Cortex of kidney (tissue), 1 donor: ENCODE measurements at places on chromosomes 4 and X.

GRCh38 chrX:38277802-38278201 lies 49.5 kb downstream of the RPGR start:
- DNase-seq = no peak

- DNase-seq = no peak
Observed at GRCh38 chr4:177517862-177518261, 75.6 kb upstream of the AGA start.

GRCh38 chr4:173024203-173024602 lies 144.4 kb upstream of the GALNT7 start:
- no peak for DNase-seq

DNA sequence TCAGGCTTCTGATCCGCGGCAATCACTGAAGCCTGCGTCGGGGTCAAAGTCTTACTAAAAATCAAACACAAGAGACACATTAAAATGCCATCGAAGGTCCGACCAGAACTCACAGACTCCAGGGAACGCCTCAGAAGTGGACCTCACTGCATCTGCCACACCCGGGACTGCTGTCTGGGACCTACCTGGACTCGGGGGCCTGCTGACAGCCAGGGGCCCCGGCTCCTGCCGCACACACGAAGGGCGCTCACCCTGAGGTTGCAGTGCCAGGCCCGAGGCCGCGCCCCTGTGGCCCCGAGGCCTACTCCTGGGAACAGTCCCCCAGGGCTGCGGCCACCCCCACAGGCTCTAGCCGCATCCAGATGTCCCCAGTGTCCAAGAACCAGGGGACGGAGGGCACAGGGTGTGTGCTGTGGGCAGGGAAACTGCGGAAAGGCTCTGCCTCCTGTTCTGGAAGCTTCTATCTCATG lies 7.4 kb downstream of the CTBP1 start:
- no peak for DNase-seq

DNA sequence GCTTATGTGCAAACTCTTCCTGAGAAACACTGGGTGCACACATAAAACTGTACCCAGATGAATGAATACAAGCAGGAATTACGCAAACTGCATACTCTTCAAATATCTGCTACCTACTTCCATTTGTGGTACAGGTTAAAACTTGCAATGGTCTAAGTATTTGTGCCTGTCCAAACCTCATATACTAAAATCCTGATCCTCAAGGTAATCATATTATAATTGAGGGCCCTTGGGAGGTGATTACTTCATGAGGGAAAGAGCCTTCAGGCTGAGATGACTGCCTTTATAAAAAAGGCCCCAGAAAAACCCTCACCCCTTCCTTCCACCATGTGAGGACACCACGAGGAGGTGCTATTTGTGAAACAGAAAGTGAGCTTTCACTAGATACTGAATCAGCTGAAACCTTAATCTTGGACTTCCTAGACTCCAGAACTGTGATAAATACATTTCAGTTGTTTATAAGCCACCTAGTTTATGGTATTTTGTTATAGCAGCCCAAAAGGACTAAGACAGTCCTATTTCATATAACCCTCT lies 1977.2 kb downstream of the PCDH7 start:
- no peak for DNase-seq

- no peak for DNase-seq
Observed at GRCh38 chr4:21835712-21836111, 112.9 kb downstream of the KCNIP4 start.

- no peak for DNase-seq
Observed at GRCh38 chr4:186570193-186570996, 15.0 kb upstream of the MTNR1A start.

DNA sequence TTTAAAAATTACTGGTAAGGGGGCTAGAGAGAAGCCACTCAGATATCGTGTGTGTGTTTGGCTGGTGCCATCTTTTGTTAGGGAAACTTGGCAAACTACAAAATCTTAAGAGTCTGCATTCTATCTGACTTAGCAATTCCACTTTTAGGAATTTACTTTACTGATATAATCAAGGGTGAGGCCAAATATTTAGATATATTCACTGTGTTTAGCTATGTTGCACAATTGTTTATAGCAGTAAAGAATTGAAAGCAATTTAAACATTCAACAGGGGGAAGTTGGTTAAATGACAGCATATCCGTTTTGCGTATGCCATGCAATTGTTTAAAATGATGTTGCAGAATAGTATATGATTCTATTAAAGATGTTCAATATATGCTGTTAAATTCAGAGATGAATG lies 6.4 kb upstream of the HERC3 start:
- no peak for DNase-seq

- DNase-seq = no peak
Observed at GRCh38 chr4:63619771-63620170, 789.5 kb downstream of the TECRL start.

- no peak for DNase-seq
Observed at GRCh38 chr4:154517591-154517990, 26.0 kb upstream of the DCHS2 start.

DNA sequence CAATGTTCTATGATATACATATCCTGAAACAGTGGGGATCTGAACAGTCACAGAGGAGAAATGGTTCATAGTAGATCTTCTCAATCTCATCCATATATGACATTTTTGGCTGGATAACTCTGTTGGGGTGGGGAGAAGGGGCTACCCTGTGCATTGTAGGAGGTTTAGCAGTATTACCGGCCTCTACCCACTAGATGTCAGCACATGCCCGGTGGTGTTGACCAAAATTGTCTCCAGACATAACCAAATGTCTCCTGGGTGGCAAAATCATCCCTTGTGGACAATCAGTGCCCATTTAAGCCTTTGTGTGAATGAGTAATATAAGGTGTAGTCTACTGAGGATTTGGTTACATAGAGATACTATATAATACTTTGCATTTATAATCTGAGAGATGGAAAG lies 89.9 kb downstream of the PLS3 start:
- DNase-seq = no peak

DNA sequence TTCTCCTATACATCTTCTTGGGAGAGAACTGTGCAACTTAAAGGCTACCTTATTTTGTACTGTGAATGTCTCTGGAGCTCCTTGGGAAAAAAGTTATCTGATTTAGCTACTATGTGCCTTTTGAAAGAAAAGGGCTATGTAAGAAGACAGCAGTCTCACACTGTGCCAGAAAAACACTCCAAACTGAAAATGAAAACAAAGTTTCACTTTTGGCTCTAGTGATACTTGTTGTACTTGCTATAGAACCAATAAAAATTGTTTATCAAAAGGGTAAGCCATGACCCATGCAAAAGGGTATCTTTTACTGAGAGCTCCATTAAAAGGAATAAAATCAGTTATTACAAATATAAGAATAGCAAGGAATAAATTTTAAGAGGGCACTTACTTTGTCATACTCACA lies 2270.0 kb downstream of the ARAP2 start:
- no peak for DNase-seq

DNA sequence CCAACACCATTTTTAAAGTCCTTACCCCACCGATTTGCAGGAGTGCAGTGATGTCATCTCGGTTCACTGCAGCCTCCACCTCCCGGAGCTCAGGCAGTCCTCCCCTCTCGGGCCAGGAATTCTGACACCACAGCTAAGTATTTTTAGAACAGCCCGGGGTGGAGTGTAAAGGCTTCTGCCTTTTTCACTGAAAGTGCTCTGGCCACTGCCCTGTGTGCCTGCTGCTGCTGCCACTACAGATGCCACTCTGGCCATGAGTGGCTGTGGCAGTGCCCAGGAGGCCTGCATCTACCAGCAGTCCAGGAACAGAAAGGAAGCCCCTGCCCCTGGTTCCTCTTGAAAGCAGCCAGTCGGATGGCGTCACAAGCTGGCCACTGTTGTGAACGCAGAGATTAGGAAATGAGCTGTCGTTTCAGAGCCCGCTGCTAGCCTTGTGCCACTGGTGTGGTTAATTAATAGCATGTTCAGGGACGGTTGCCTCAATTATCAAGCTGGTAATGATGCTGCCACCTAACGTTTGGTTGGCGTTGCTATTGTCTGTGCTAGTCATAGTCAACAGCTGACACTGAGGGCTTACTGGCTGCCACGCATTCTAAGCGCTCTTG lies 23.6 kb upstream of the TBC1D14 start:
- no peak for DNase-seq

- no peak for DNase-seq
Observed at GRCh38 chr4:169098532-169098931, 88.5 kb upstream of the CBR4 start.

DNA sequence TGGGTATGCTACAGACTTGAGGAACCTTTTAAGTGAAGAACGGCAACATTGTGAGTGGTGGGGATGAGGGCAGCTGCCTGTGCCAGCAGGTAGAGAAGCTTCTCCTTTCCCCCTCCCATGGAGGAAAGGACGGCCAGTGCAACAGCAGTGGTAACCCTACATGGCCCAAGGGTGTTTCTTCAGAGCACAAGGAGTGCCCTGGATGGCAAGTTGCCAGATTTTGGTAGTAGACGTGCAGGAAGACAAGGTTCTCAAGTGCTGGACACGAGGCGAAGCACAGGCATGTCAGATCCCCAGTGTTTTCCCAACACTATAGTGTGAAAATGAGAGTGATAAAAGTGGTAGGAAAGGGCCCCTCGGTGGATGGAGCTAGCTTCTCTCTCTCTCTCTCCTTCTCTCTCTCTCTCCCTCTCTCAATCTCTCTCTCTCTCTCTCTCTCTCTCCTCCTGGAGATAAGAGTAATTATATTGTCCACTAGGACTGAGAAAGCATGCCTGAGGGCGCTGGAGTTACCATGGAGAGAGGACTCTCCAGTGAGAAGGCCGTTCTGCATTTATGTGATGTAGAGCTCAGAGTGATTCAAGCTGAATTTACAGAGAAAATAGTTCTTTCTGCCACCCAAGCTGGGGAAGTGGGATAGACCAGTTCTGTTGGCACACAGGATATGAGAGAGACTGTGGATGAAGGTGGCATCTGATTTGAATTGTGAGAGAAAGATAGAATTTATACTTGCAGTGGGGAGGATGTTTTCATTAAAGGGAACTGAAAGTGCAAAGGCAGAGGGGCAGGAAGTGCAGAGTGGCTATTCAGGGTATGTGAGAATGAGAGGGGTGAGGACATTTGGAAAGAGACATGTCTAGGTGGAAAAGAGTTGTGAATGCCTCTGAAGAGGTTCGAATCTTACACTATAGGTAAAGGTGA lies 25.7 kb upstream of the TRPC3 start:
- no peak for DNase-seq

DNA sequence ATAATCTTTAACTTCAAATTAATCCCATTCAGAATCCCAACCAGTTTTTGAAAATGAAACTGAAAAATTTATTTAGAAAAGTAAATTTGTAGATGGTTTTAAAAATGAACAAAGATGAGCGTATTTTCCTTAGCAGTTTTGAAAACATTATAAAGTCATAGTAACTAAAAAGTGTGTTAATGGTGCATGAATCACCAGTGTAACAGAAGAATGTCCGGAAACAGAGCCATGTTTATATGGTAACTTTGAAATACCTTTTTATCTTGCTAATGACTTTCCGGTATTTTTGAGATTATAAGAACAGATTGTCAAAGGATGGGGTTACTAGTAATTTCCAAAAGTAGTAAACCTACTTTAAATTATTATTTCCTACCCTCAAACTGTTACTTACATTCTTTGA lies 145.9 kb downstream of the IRS4 start:
- no peak for DNase-seq

DNA sequence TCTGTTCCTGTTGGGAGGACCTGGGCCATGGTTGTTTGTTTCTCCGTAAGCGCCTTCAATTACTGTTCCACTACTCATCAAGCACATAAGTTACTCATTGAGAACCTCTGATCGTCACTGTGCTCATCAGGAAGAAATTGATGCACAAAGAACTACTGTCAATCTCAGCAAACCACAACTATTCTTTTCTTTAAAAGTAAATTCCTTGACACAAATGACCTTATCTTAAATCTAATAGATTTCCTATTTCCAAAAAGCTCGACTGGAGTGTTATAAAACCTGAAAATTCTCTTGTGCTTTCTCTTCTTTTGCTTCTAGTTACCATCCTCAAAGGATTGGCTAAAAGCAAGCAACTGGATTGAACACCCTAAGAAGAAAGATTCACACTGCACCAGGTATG lies at the start of gene MUC7:
Gene MUC7, plus strand, starts transcription at position 301 of the 400 bp plus-strand sequence. CDS start 1,825 bp downstream, outside the sequence.
- no peak for DNase-seq

DNA sequence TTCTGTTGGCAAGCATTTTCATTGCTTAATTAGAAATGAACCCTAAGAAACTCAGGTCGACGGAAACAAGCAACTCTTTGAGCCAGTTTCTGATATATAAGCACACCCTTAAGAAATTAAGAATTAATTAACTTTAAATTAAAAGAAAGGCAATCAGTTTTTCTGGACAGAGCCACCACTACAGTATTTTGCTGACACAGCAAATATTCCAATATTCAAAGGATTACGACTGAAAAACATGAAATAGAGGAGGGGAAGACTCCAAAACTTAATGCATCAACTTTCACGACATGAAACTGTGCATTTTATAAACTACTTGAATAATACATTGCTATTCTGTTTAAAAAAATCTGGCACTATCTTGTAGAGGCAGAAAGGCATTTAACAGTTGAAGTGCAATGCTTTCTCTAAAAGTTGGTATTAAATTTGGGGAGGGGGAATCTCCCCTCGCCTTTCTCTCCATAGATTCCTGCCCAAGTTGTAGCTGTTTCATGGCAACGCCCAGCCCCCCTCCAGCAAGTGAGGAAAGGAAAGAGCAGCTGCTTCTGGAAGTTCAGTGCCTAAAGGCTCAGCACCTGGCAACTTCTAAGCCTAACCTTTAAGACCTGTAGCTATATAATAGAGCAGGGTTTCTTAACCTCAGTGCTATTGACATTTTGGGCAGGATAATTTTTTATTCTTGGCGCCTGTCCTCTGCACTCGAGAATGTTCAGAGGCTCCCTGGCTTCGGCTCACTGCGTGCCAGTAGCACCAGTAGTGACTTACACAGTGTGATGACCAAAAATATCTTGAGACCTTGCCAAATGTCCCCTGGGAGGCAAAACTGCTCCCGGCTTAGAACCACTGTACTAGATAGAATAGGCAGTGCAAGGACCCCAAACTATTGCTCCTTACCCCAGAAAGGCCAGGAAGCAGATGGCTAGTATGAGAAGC lies 6.7 kb upstream of the ZCCHC18 start:
- no peak for DNase-seq

DNA sequence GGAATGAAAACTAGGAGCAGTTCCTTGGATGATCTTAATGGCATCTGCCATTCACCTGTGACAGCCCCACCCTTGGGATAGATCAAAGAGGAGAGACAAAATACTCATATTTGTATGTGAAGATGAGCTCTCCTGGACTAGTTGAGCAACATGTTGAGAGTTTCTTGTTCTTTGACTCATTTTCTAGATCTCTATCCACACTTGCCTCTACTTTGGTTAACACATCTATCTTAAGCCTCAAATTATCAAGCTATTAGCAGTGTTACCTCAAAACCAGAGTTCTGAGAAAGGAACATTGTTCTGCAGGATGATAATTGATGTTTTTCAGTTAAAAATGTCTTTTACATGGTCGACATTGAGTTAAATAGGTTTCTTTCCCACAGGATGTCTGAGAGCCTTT lies 94.2 kb upstream of the TEX13D start:
- no peak for DNase-seq

GRCh38 chr4:15526924-15527592 lies 57.4 kb downstream of the CC2D2A start:
- DNase-seq = no peak

- no peak for DNase-seq
Observed at GRCh38 chr4:99404595-99405287, 30.4 kb downstream of the ADH7 start.
